ENCODE measurements at places on chromosomes 16 and 17. TPM values are rescaled to one million over a fixed set of nuclear protein-coding genes. Genes with fewer than 3 reads are reported as not detected.

Gene RHBDF1
- 18.3 TPM for total RNA-seq

DNA sequence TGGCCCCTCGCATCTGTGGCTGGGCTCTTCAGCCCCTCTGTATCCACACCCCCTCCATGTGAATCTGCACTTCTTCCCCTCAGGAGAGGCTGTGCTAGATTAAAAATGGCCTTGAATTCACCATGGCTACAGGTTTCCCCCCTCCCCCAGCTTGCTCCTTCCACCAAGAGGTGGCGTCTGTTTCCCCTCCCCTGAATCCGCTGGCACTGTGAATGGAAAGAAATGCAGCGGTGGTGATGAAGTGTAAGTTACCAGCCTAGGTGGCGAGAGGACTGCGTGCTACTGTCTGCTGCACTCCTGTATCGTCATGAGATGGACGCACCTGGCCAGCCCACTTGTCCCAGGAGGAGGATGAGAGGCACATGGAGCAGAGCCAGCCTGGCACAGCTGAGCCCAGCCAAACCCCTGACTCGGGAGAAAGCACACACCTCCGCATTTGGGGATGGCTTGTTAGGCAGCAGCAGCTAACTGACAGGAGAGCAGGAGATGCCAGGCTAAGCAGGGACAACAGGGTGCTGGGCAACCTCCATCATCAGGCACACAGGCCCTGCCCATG lies 26.2 kb downstream of the TNFRSF13B start:
- DNase-seq: no peak

Gene NACA2
- not detected for total RNA-seq

- DNase-seq: no peak
Observed at GRCh38 chr17:10177131-10177912, 21.1 kb downstream of the GAS7 start.

DNA sequence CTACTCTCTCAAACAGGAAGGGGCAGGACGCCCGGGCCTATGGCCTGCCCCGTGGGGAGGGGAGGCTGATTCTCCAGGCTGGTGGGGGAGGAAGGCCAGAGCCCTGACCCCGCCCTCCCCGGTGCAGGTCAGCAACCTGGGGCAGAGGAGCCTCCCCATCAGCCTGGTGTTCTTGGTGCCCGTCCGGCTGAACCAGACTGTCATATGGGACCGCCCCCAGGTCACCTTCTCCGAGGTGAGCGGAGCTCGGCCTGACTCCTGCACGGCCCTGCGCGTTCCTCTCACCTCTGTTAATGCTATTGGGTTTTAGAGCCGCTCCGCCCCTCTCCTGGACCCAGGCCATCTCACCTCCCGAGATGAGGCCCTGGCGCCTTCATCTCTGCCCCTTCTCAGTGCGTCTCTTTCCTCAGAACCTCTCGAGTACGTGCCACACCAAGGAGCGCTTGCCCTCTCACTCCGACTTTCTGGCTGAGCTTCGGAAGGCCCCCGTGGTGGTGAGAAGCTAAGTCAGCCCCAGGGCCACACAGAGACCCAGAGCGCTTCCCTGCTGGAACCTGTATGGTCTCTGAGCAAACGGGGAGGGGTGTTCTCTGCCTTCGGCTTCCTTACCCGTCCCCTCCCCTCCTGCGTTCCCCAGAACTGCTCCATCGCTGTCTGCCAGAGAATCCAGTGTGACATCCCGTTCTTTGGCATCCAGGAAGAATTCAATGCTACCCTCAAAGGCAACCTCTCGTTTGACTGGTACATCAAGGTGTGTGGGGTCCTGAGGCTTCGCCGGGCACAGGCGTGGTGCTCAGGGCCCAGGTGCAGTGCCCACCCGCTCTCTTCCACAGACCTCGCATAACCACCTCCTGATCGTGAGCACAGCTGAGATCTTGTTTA lies 25.1 kb upstream of the ITGAX start:
- DNase-seq: no peak

Gene CD300E
- total RNA-seq: 1.7 TPM

DNA sequence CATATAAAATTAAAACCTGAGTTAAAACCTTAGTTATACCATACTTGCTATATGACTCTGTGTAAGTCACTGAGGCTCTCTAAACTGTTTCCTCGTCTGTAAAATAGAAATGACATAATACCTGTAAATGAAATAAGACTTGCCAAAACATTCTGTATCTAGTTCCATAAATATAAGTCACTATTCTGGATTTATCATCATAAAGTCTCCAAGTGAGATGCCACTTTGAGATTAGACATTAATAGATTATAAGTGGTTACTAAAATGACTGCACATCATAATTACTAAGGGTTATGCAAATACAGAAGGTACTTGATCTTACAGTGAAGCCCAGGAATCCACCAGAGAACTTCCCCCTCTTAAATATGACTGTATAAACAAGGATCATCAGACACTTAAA lies 12.0 kb upstream of the BRIP1 start:
- no peak for DNase-seq

GRCh38 chr17:42315402-42316156 lies 27.3 kb downstream of the STAT5A start:
- DNase-seq: no peak
